NCI-H1417 (cell line): ENCODE measurements at places on chromosomes 4 and X.
A peak's percentile ranks its signal among the peaks of the same experiment; 100 is the strongest.

GRCh38 chrX:19824603-19825002 is 62.8 kb downstream of the SH3KBP1 start:
- no peak for DNase-seq

- DNase-seq: no peak
These were observed 155.3 kb upstream of the EDNRA start for GRCh38 chr4:147325571-147325981.

- DNase-seq: no peak
These were observed 93.0 kb upstream of the DKK2 start for GRCh38 chr4:107129076-107129475.

DNA sequence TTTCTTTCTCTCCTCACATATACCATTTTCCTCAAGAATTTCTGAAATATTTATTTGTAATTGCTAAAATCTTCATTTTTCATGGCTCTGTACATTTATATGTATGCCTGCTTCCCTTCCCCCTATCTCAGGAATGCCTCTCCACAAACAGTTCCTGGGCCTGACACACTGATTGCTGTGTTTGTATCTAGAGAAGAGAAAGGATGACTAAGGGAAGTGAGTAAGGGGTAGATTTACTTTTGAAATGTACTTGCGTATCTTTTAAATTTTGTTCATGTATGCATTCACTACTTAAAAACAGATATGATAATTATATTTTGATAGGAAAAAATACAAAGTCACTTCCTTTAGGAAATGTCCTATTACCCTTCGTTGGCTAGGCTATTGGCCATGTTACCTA is 790.8 kb downstream of the PCDH18 start:
- DNase-seq: no peak

- DNase-seq: no peak
These were observed 172.2 kb upstream of the ARHGAP24 start for GRCh38 chr4:85302756-85303155.

GRCh38 chrX:20974326-20974725 is 399.9 kb upstream of the CNKSR2 start:
- DNase-seq: no peak

DNA sequence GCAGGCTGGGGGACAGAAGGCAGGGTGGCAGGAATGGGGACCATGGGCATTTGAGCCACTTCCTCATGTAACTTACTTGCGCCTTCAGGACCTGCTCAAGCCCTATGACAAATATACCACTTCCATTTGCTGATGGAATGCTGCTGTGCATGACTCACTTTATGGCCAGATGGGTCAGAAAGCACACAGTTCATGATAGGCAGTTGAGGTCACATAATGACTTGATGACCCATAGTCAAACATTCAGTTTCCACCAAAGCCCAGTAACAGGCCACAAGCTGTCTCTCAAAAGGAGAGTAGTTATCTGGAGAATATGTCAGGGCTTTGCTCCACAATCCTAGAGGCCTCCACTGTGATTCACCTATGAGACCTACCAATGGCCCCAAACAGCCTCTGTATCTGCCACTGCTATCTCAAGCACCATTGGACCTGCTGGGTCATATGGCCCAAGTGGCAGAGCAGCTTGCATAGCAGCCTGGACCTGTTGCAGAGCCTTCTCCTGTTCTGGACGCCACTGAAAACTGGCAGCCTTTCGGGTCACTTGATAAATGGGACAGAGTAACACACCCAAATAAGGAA is 5.3 kb upstream of the PAPSS1 start:
- DNase-seq: no peak

GRCh38 chr4:119204916-119205315 is 7.6 kb upstream of the USP53 start:
- no peak for DNase-seq

DNA sequence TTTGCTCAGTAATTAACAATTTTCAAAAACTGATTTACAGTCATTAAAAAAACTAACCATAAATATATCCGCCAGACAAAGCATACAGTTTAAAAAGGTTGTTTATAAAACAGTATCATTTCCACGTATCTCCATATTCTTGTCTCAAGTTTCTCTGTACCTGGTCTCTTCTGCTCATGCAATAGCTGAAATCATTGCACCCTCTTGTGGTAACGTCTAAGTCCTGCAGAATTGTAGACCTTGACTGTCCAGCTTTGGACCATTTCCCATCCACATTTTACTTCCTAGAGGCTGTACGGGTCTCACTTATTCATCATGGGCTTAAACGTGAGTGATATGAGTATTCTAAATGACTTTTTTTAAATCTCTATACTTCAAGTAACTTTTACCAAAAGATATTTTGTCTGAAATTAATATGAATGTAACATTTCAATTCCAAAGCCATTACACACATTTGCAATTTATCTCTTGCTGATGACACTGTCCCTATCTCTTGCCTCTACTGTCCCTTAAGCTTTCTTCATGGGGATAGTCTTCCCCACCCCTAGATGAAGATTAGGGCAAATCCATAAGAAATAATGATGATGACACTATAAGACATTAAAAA is 118.5 kb downstream of the BTC start:
- peak; percentile 72 for DNase-seq
